ENCODE measurements at places on chromosomes 5 and 9. TPM values are rescaled to one million over a fixed set of nuclear protein-coding genes. Genes with fewer than 3 reads are reported as not detected.

GRCh38 chr9:134328341-134328840, 2.1 kb downstream of the RXRA start:
- H3K27me3 ChIP-seq, result no peaks in the 10 kb centered on the region
- no peak for DNase-seq
- H3K4me1 ChIP-seq, result peaks cover 34% of the 10 kb centered on the region
- H3K4me3 ChIP-seq, result peak overlapping the region; percentile 74
- peak overlapping the region; percentile 16 for H3K27ac ChIP-seq

GRCh38 chr5:74543162-74543995, 97.1 kb downstream of the ENC1 start:
- no peaks in the 10 kb centered on the region for H3K27me3 ChIP-seq
- peak overlapping the region; percentile 69 for H3K27ac ChIP-seq
- no peak for DNase-seq
- no peaks in the 10 kb centered on the region for H3K36me3 ChIP-seq
- peak overlapping the region; percentile 20 for H3K4me3 ChIP-seq
- H3K4me1 ChIP-seq, result peaks cover 34% of the 10 kb centered on the region

GRCh38 chr5:1174122-1174936, 27.1 kb upstream of the SLC6A19 start:
- H3K4me3 ChIP-seq, result no peak overlapping the region
- H3K27me3 ChIP-seq, result peaks cover 20% of the 10 kb centered on the region
- H3K36me3 ChIP-seq, result no peaks in the 10 kb centered on the region
- H3K4me1 ChIP-seq, result no peaks in the 10 kb centered on the region
- no peak overlapping the region for H3K27ac ChIP-seq

DNA sequence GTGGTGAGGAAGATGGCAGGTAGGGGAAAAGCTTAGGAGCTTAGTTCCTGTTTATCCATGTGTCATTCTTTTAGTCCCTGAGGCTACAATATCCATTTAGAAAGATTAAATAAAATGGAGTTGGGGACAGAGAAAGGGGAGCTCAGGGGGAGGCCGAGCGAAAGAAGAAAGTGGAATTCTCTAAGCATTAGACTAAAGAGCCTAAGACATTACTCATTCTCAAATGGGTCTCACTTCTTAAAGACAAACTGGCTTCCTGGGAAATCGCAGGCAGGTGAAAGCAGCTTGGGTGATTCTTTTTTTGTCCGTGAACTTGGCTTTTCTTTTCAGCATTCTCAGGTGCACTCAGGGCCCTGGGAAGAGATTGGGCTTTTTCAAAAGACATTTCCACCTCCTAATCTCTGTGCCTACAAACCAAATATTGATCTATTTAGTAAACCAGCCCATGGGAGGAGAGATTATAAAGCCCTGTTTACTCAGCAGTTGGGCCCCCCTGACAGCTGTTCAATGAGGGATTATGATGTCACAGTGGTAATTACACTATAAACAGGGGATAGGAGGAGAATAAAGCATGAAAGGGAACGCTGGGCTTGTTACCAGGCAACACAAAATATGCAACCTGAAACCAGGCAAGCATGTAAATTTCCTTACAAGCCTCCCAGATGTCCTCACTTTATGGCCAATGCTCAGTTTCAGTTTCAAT, 584.0 kb downstream of the ACTL7B start:
- H3K4me3 ChIP-seq, result peak overlapping the region; percentile 22
- H3K27ac ChIP-seq, result peak overlapping the region; percentile 93
- no peaks in the 10 kb centered on the region for H3K27me3 ChIP-seq
- H3K4me1 ChIP-seq, result peaks cover 36% of the 10 kb centered on the region

DNA sequence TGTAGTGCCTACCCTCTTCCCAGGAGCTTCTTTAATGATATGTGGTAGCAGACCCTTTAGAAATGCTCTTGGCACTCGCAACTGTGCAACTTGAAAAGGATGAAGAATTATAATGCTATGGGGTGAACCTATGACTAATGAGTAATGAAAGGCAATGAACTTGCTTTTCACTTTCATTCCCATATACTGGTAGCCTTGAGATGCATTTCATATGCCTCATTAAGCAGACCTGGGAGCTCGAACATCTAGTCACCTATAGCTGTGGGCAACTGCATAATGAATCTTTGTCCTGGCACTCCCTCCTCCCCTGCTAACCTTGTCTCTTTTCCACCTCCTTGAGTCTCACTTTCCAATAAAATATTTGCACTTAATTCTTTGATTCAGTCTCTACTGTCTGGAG, 605.9 kb upstream of the DAB2 start:
- H3K4me1 ChIP-seq, result peaks cover 3% of the 10 kb centered on the region
- no peaks in the 10 kb centered on the region for H3K36me3 ChIP-seq
- no peaks in the 10 kb centered on the region for H3K27me3 ChIP-seq
- no peak overlapping the region for H3K27ac ChIP-seq
- H3K4me3 ChIP-seq, result no peak overlapping the region
- no peak for DNase-seq

- DNase-seq, result no peak
- peaks cover 10% of the 10 kb centered on the region for H3K4me1 ChIP-seq
- no peaks in the 10 kb centered on the region for H3K36me3 ChIP-seq
- no peaks in the 10 kb centered on the region for H3K27me3 ChIP-seq
- peak overlapping the region; percentile 74 for H3K27ac ChIP-seq
Observed at GRCh38 chr9:11135851-11136250, 523.0 kb upstream of the PTPRD start.

- no peak overlapping the region for H3K4me3 ChIP-seq
- no peaks in the 10 kb centered on the region for H3K36me3 ChIP-seq
- H3K27ac ChIP-seq, result no peak overlapping the region
Observed at GRCh38 chr9:76664120-76664519, 100.1 kb upstream of the PCA3 start.

GRCh38 chr9:127129718-127130085, 7.3 kb upstream of the ANGPTL2 start:
- peaks cover 9% of the 10 kb centered on the region for H3K4me1 ChIP-seq
- no peaks in the 10 kb centered on the region for H3K36me3 ChIP-seq
- H3K27ac ChIP-seq, result no peak overlapping the region
- no peak for DNase-seq

- peaks cover 24% of the 10 kb centered on the region for H3K4me1 ChIP-seq
- H3K36me3 ChIP-seq, result no peaks in the 10 kb centered on the region
- no peak for DNase-seq
- H3K4me3 ChIP-seq, result peak overlapping the region; percentile 68
- H3K27ac ChIP-seq, result no peak overlapping the region
Observed at GRCh38 chr5:55175781-55176175, 2.8 kb upstream of the CDC20B start.

GRCh38 chr5:178784391-178784790, 53.9 kb upstream of the ZNF354A start:
- no peaks in the 10 kb centered on the region for H3K27me3 ChIP-seq
- H3K36me3 ChIP-seq, result peaks cover 2% of the 10 kb centered on the region
- H3K27ac ChIP-seq, result no peak overlapping the region
- DNase-seq, result no peak

GRCh38 chr5:105695941-105696340, 1974.8 kb downstream of the EFNA5 start:
- H3K27me3 ChIP-seq, result no peaks in the 10 kb centered on the region
- no peak for DNase-seq
- H3K27ac ChIP-seq, result no peak overlapping the region
- H3K36me3 ChIP-seq, result peaks cover under 1% of the 10 kb centered on the region
- no peak overlapping the region for H3K4me3 ChIP-seq

DNA sequence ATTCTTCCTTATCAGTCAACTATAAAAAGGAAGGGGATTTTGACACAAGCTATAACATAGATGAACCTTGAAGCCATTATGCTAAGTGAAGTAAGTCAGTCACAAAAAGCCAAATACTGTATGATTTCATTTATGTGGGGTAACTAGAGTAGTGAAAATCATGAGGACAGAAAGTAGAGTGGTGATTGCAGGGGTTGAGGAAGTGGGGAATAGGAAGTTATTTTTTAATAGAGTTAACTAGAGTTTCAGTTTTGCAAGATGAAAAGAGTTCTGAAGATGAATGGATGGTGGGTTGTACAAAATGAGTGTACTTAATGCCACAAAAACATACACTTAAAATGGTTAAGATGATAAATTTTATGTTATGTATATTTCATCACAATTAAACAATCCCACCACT, 65.4 kb upstream of the FAM174A start:
- H3K27ac ChIP-seq, result no peak overlapping the region
- no peaks in the 10 kb centered on the region for H3K36me3 ChIP-seq
- H3K27me3 ChIP-seq, result no peaks in the 10 kb centered on the region
- DNase-seq, result no peak

DNA sequence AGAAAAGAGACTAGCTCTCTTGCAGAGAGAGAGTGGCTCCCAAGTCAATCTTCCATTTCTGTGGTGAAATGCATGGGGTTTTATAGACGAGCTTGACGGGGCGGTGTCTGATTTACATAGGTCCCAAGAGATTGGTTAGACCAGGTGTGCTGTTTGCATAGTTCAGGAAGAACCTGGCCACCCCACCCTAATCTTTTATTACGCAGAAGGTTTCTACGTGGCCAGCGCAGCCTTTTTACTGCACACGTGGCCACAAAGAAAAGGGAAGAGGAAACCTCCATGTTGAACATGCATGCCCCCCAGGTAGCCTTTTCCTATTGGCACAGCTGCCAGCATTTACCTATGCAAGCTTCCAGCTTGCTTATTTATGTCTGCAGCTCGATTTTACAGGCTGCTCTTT, 92.1 kb downstream of the CAVIN4 start:
- no peak overlapping the region for H3K4me3 ChIP-seq
- H3K27me3 ChIP-seq, result peaks cover 3% of the 10 kb centered on the region
- H3K4me1 ChIP-seq, result no peaks in the 10 kb centered on the region
- no peak for DNase-seq

- DNase-seq, result peak; percentile 46
- peaks cover 58% of the 10 kb centered on the region for H3K27me3 ChIP-seq
Observed at GRCh38 chr5:53478411-53479044, 1.9 kb upstream of the FST start.

DNA sequence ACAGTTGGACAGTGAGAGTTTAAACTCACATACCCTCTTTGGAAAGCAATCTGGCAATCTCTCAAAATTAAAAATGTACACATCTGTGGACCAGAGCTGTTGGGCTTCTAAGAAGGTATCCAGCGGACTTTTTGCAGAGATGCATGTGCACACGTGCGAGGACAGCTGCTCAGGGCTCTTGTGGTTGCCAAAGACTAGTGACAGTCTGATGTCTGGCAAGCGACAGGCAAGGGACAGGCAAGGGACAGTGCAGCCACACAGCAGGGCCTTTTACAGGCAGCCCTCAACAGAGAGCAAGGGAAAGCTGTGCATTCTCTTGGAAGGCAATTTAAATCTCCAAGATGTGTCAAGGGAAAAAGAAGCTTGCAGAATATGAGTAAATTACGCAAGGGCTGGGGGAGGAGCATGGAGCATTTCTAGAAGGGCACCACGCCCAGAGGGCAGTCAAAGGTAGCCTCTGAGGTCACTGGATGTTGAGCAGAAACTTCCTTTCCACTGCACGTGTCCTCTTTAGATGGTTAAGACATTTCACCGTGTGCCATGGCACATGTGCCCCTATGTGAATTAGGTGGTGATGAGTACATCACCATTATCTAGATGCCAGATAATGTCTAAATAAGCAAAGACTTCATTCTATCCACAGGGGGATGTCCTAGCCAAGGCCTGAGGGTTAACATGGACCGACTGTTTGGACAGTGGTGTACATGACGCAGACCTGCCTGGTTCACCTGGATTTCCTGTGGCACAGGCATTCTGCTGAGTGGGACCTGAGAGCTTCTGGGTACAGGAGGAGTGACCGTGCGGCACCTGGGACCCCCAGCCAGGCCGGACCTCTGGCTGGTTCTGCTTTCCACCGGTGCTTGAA, 9.1 kb downstream of the GFPT2 start:
- H3K27me3 ChIP-seq, result peaks cover 22% of the 10 kb centered on the region
- no peak overlapping the region for H3K27ac ChIP-seq
- no peak overlapping the region for H3K4me3 ChIP-seq
- H3K36me3 ChIP-seq, result no peaks in the 10 kb centered on the region

- H3K4me1 ChIP-seq, result peaks cover 6% of the 10 kb centered on the region
- H3K27me3 ChIP-seq, result no peaks in the 10 kb centered on the region
Observed at GRCh38 chr5:115461506-115462290, 82.9 kb downstream of the FEM1C start.

GRCh38 chr5:122426301-122426700, 114.3 kb downstream of the SNCAIP start:
- no peak overlapping the region for H3K27ac ChIP-seq
- H3K27me3 ChIP-seq, result no peaks in the 10 kb centered on the region
- no peak overlapping the region for H3K4me3 ChIP-seq

DNA sequence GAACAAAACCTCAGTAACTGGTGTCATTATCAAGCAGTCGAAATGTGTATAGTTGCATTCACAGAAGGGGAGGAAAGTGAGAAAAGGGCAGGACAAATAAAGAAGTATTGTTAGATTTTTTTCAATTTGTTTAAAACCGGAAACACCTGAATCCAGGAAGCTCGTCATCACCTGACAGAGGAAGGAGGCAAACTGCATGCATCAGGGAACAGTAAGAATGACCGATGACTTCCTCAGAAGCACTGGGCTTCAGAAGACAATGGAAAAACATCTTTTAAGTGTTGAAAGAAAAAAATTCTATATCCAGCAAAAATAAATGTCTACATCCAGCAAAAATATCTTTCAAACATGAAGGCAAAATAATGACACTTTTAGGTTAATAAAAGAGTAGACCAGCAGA, 29.5 kb downstream of the PLEKHG4B start:
- H3K27me3 ChIP-seq, result no peaks in the 10 kb centered on the region
- peaks cover 82% of the 10 kb centered on the region for H3K36me3 ChIP-seq
- no peak overlapping the region for H3K27ac ChIP-seq
- H3K4me1 ChIP-seq, result no peaks in the 10 kb centered on the region
- no peak overlapping the region for H3K4me3 ChIP-seq
- no peak for DNase-seq

DNA sequence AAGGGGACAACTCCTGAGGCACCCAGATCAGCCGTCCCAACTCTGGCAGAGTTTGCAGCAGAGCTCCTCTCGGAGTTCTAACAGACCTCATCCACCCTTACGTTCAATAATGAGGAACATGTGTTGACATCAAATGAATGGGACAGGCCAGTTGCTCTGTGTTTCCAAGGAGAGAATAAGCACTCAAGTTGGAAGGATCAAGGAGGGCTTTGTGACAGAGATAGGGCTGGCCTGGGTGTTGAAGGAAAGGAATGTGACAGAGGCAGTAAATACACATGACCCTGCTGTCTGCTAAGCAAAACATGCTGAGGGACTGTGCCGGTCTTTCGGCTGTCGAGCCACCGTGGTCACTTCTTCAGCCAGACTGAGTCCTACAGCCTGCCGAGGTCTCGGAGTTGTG, 48.2 kb downstream of the GPR107 start:
- no peaks in the 10 kb centered on the region for H3K4me1 ChIP-seq
- no peaks in the 10 kb centered on the region for H3K27me3 ChIP-seq
- H3K27ac ChIP-seq, result no peak overlapping the region
- DNase-seq, result no peak
- H3K36me3 ChIP-seq, result peaks cover 51% of the 10 kb centered on the region

GRCh38 chr5:579746-580366, 32.3 kb upstream of the CEP72 start:
- no peaks in the 10 kb centered on the region for H3K4me1 ChIP-seq
- H3K36me3 ChIP-seq, result no peaks in the 10 kb centered on the region
- peak; percentile 16 for DNase-seq
- no peak overlapping the region for H3K27ac ChIP-seq
- peaks cover 67% of the 10 kb centered on the region for H3K27me3 ChIP-seq

CYSRT1 gene
- 1.7 TPM for total RNA-seq

EIF4E1B gene
- not detected for total RNA-seq

WHRN gene
- 28.2 TPM for total RNA-seq

PCDHGB2 gene
- 0.86 TPM for total RNA-seq

SLC25A2 gene
- total RNA-seq, result 1.3 TPM

SNAPC4 gene
- 18.2 TPM for total RNA-seq

OR1K1 gene
- total RNA-seq, result not detected
